PC-3 (cell line): ENCODE measurements at places on chromosomes 4 and X. TPM values are rescaled to one million over a fixed set of nuclear protein-coding genes. Genes with fewer than 3 reads are reported as not detected.
A peak's percentile ranks its signal among the peaks of the same experiment; 100 is the strongest.

DNA sequence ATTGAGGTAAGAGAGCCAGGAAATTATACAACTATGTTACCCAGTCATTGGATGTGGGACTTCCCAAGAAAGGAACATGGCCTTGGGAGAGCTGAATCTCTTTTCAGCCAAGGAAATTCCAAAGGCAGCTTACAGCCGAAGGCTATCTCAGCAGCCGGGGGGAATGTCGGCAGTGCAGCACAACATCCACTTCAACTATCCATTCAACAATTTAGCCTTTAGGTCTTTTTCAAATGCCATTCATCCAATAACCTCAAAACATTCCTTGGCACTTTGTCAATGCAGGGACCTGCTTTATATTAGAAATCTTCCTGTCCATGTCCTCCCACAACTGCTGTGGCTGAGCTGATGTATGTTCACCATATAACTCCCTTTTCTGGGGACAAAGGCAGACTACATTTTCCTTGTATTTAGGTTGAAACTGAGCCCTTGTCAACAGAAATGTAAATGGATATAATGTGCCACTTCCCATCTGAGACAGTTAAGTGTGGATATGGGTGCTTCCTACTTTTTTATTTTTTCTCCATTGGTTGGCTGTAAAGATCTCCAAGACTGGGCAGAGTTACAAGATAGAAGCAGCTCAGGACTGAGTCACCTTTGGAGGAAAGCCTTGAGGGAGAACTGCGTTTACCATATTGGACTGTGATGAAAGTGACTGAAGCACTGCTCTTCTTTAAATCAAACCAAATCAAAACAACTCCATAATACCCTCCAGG lies 94.8 kb downstream of the GPRIN3 start:
- DNase-seq = no peak
- no peaks in the 10 kb centered on the region for H3K36me3 ChIP-seq
- no peaks in the 10 kb centered on the region for H3K4me1 ChIP-seq
- H3K4me3 ChIP-seq = no peak overlapping the region
- H3K27me3 ChIP-seq = peaks cover 2% of the 10 kb centered on the region; the same call in 1 of the 2 replicates

Gene ADGRA3
- 29.0 and 35.7 TPM in 2 replicates for total RNA-seq

Gene IL2RG
- not detected in 2 replicates for total RNA-seq

Gene ASMT
- total RNA-seq = not detected in 2 replicates

DNA sequence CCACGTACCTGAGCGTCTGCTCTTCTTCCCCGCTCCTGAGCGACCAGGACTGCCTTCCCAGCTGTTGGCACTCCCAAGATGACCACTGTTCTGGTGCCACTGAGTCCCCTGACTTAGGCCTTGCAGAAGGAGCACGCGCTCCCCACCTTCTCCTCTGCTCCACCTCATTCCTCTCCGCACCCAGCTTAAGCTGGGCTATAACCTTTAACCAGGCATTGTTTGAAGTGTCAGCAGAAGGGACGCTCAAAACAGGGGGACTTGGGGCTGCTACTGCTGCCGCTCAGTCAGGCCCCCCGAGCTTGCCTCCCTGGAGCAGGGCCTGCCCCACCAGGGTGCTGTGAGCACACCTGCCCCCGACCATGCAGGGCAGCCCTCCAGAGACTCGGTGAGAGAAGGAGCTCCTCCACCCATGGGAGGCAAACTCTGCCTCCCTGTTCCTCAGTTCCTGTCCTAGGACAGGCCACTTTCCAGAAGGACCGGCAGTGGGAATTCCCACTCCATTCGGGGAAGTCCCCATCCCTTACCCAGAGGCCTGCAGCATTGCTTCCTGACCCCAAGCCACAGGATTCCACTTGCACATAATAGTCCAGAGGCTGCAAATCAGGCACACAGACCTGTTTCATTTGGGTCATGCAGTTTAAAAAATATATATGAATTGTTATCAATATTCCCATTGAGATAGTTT lies 99.7 kb upstream of the ENPP6 start:
- H3K4me1 ChIP-seq = no peaks in the 10 kb centered on the region
- H3K27me3 ChIP-seq = no peaks in the 10 kb centered on the region
- H3K36me3 ChIP-seq = no peaks in the 10 kb centered on the region
- DNase-seq = no peak

DNA sequence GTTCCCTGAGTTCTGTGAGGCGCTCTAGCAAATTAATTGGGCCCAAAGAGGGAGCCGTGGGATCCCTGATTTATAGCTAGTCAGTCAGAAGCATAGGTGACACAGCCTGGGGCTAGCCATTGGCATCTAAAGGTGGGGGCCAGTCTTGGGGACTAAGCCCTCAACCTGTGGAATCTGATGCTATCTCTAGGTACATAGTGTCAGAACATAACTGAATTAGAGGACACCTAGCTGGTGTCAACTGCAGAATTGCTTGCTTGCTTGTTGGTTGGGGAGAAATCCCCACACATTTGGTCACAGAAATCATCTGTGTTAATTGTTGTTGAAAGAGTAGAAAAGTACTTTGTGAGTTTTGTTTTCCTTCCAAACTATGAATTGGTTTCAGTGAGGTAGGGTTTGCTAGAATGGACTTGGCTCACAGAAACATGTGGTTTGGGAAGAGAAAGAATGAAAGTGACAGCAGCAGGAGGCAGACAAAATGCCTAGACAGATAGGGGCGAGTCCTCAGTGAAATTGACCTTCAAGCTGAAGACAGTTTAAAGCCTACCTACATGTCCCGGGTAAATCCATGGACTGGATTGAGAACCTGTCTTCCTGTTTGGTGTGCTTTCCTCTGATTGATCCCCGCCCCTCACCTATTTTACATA lies 12.8 kb upstream of the GPR82 start:
- no peak overlapping the region for H3K4me3 ChIP-seq
- no peaks in the 10 kb centered on the region for H3K36me3 ChIP-seq
- H3K4me1 ChIP-seq = no peaks in the 10 kb centered on the region
- H3K27me3 ChIP-seq = no peaks in the 10 kb centered on the region
- DNase-seq = no peak
- H3K27ac ChIP-seq = no peak overlapping the region

DNA sequence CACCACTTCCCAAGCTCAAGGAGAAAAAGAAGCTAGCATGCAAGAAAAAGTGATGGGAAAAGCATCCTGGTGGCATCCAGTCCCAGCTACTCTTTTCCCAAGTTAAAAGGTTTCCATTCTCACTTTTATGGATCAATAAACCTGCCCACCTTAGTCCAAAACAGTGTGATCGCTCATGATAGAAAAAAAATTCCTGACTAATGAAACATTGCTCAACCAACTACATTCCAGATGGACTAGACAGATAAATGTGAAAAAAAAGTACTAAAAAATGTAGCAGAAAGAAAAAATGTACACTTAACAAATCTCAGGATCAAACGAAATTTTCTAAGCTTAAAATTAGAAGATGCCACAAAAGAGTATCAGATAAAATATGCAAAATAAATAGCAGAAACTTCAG lies 312.2 kb downstream of the TMA16 start:
- peaks cover 10% of the 10 kb centered on the region for H3K4me1 ChIP-seq
- H3K4me3 ChIP-seq = no peak overlapping the region
- no peaks in the 10 kb centered on the region for H3K27me3 ChIP-seq
- peak; percentile 25 for DNase-seq

Gene OTUD6A
- total RNA-seq = not detected in 2 replicates

GRCh38 chr4:152771741-152772533 lies 7.6 kb downstream of the TIGD4 start:
- H3K4me3 ChIP-seq = no peak overlapping the region
- no peak for DNase-seq
- H3K36me3 ChIP-seq = no peaks in the 10 kb centered on the region
